ENCODE measurements at places on chromosomes 7 and 10.

DNA sequence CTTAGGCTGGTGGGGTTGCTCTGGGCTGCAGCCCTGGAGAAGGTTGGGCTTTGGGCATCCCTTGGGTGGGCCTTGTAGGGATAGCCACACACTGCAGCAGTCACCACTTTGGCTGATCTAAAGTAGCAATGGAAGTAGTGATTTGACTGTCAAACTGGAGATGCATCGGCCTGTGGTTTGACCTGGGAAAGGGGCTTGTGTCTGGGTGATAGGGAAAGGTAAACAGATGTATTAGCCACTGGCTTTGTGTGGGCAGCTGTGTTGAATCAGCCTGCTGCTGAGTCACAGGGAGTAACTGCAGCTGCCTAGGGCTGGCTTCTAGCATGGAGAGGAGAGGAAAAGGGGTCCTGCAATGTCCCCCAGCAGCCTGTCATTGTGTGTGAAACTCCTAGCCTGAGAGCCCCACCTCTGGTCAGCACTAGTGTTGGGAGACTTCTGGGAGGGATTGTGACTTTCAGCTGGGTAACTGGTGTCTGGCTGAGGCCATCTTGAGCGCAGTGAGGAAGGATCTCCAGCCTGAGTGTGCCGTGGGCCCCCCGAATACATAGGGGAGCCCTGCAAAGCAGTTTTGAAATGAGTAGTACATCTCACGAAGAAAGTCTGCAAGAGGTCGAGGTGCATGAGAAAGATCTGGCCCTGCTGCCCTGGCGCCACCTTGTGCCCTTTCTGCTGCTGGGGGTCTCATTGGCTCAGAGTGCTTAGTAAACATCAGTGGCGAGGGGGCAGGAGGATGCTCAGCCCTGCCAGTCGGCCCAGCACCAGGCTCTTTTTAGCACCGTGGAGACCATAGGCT is 117.3 kb downstream of the FANK1 start:
- DNase-seq, result peak; percentile 26

- DNase-seq, result no peak
Measured at GRCh38 chr7:134932707-134933370, 53.5 kb upstream of the AGBL3 start.

DNA sequence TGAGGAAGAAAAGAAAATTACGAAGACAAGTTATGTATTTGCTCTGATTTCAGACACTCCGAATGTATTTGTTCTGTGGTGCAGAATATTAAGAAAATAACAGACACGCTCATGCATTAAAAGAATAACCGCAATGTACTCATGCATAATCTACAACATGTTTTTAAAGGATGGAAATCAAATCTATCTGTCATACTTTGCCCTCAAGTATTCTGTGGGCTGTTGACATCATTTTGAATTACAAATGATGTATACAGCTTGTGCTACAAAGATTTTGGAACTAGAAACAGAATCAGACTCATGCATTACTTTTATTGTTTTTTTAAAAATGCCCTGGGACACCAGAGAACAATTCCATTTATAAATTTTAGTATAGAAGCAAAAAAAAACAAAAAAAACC is 69.9 kb downstream of the APBB1IP start:
- DNase-seq, result no peak

DNA sequence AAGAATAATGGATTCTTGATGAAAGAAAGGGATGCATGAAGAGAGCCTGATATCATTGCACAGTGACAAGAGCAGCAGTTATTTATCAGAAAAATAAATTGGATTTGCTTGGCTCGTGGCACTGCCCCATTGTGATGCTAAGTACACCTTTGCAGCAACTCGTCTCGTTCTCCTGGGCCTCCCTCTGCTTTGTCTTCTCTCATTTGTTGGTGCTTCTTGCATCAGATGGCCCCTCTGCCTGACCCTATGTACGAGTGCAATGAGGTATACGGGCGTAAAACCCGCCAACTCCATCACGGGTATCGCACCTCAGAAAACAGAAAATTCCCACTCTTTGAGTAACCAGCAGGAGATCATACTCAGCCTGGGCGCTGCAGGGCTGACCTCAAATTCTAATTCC is 107.2 kb upstream of the C10orf90 start:
- DNase-seq, result no peak

DNA sequence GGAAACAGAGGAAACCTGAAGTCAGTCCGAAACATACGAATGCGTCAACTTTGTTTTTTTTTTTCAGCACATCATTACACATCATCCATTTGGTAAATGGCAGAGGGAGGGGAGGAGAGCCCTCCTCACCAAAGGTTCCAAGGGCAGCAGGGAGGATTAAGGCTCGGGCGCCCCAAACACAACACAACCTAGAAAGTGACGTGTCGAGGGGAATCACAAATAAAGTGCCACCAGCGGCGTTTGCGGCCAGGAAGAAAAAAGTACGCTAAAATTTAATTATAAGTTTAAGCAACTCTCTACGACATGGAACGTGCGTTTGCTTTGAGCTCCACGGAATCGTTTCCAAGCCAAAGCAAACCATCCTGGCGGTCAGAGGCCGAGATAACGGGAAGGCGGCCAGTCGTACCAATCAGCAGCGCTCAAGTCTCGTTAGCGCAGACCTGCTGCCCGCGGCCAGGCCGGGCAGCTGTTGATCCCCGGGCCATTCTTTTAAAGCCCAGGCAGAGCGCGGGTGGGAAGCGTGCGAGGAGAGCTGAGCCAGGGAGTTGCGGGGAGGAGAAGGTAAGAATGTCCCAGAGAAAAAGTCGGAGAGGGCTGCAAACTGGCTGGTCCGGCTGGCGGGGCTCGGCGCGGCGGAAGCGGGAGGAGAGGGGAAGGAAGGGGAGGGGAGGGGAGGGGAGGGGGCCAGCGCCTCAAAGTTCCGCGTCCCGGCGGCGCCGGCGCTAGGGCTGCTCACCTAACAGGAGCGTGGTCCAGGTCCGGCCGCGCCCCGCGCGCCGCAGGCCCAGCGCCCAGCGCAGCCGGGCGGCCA is 719 bp downstream of the DPY19L1 start:
- DNase-seq, result peak; percentile 47

- DNase-seq, result no peak
Measured at GRCh38 chr7:86407291-86407690, 236.4 kb upstream of the GRM3 start.

DNA sequence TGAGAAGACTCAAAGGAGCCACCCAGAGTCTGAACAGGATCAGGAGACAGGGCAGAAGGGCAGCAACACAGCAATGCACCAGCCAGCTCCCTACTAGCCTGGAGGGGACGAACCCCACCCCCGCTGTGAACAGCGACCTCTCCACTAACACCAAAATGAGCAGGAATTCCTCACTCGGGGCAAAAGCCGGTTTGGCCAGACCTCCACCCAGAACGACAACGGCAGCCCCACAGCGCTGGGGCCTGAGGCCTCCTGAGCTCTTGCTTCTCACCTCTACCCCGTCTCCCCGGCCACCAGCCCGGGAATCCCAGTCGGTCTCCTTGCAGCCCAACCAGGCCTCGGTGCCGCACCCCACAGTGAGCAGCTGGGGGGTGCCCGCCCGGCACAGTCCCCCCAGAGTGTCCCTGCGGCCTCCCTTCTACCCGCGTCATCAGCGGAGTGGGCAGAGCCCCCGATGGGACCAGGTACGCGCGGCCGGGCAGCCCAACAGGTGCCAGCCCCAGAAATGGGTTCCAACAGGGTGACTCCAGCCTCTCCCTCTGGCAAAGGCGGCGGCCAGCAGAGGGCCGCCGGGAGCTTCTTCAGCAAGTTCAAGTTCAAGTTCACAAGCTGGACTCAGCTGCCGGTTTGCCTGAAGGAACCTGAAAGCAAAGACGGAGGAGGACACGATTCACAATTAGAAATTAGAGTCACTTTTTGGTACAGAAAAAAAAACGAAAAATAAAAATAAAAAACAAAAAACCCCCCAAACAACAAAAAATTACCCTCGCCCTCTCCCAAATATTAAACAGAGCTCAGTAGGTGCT is 129.0 kb downstream of the MARCHF5 start:
- DNase-seq, result peak; percentile 38

- DNase-seq, result peak; percentile 55
Measured at GRCh38 chr10:63798599-63799498, 277.6 kb downstream of the REEP3 start.

DNA sequence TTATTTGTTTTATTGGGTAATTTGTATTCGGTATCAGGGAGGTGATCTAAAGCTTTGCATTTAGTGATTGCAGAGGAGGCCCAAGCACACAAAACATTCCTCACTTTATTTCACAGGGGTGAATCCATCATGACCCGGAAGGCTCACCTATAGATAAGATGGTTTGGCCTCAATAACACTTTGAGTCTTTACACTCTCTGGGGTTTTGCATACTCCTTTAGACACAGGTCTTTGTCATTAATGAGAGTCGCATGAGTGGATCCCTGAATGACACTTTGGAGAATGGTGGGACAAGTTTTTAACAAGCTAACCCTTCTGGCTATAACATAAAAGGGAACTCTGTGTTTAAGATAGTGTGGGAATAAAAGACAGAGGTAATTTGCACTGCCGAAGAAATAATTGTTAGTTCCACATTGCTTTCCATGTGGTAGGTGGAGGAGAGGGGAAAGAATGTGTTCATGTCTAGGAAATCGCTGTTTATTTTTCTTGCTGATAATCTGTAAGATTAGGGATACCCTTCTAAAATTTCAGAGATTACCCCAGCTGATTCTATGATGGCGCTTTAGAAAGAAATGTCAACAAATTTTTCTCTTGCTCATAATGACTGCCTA is 455.8 kb downstream of the TFEC start:
- no peak for DNase-seq

- no peak for DNase-seq
Measured at GRCh38 chr10:85124603-85125051, 796.2 kb downstream of the CCSER2 start.

DNA sequence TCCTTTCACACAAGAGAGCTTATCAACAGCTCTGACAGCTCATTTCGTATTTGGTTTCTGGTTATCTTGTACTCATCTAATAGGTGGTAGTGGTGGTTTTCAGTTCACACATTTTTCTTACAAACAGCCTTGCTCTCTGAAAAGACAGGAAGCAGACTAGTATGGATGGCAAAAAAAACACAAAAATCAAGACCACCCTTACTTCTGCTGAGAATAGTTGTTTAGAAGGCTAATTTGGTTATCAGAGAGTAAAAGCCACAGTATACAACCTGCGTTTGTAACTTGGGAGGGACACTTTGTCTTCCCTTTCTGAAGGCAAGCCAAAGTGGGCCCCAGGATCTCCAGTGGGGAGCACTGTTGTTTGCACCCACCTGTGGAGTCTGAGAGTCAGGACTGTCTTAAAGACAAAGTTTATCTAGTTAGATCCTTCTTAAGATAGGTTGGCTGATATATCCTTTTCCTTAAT is 68.0 kb downstream of the PIP4K2A start:
- no peak for DNase-seq

GRCh38 chr7:7857143-7857583 is 111.4 kb upstream of the GLCCI1 start:
- no peak for DNase-seq

DNA sequence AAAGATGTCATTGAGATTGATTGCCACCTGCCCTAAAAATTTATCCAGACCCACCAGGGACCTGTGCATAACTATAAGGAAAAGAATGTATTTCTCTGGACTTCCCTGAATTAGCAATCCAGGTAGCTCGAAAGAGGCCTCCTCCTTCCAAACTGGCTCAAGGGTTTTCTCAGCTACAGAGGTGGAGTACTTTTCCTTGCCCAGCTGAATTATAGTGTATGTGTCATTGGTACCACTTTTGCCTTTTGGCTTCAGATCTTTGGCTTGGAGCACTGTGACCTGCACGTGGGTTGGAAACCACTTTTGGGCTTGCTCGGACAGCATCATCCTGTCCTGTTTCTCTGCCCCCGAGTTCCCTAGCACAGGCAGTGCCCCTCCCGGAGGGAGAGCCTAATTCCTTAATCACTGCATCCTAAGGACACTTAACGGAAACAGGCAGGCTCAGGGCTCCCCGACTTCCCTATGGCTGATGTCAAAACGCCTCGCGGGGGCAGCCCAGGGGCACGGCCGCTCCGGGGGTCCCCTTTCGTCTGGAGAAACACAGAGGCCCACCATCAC is 825 bp downstream of the RAB11FIP2 start:
- DNase-seq, result peak; percentile 23

DNA sequence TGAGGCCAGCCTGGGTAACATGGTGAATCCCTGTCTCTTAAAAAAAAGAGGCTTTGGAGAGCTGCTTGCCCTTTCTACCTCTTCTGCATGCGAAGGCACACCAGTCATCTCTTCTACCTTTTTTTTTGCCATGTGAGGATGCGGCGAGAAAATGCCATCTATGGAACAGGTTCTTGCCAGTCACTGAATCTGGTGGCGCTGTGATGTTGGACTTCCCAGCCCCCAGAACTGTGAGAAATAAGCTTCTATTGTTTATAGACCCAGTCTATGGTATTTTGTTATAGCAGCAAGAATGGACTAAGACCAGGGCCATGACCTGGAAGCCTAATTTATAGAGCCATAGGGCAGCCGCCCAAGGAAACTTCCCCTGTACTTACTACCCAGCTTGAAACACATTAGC is 112.9 kb downstream of the HIP1 start:
- DNase-seq, result no peak

- DNase-seq, result peak; percentile 46
Measured at GRCh38 chr10:73262105-73262730, 9.8 kb upstream of the MRPS16 start.

DNA sequence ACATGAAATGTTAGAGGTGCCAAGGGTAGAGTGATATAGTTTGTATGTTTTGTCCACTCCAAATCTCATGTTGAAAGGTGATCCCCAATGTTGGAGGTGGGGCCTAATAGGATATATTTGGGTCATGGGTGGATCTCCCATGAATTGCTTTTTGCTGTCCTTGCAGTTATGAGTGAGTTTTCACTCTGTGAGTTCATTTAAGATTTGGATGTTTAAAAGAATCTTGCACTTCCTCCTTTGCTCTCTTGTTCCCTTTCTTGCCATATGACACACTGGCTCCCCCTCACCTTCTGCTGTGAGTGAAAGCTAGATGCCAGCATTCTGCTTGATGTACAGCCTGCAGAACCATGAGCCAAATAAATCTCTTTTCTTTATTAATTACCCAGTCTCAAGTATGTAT is 269.2 kb downstream of the ZWINT start:
- no peak for DNase-seq

DNA sequence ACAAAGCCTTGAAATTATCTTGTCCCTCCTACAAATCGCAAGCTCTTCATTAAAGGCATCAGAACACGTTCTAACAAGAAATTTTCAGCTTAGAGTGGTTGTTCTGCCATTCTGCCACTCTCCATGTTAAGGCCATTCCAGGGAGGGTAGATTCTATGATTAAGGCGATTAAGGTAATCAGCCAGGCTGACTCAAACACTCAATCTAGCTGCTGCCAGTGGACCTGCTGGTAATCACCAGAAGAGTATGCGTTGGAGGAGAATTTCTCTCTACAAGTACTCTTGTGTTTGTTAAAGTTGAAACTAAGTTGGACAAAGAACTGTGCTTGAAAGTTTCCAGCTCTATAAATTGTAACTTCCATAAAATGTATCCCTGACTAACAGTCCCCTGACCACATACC is 149.2 kb upstream of the COL1A2 start:
- no peak for DNase-seq

DNA sequence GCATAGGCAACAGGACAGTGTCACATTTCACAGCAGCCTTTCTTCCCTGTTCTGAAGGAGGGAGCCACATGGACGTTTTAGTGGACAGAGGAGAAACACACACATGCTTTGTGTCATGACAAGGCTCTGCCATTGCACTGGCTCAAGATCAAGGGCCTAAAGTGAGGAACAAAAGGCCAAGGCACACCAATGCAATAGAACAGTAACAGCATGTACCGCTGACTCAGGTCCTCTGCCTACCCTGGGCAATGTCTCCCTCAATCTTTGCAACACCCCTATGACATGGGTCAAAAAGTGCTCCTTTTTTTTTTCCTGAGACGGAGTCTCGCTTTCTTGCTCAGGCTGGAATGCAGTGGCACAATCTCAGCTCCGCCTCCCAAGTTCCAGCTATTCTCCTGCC is 57.8 kb upstream of the SDK1 start:
- no peak for DNase-seq
